Activated naive CD4-positive, alpha-beta T cell treated with anti-CD3 and anti-CD28 coated beads, Interleukin-2, amount 50 U/mL, for 72 hours (primary cell): ENCODE measurements at places on chromosomes 13 and 19.

DNA sequence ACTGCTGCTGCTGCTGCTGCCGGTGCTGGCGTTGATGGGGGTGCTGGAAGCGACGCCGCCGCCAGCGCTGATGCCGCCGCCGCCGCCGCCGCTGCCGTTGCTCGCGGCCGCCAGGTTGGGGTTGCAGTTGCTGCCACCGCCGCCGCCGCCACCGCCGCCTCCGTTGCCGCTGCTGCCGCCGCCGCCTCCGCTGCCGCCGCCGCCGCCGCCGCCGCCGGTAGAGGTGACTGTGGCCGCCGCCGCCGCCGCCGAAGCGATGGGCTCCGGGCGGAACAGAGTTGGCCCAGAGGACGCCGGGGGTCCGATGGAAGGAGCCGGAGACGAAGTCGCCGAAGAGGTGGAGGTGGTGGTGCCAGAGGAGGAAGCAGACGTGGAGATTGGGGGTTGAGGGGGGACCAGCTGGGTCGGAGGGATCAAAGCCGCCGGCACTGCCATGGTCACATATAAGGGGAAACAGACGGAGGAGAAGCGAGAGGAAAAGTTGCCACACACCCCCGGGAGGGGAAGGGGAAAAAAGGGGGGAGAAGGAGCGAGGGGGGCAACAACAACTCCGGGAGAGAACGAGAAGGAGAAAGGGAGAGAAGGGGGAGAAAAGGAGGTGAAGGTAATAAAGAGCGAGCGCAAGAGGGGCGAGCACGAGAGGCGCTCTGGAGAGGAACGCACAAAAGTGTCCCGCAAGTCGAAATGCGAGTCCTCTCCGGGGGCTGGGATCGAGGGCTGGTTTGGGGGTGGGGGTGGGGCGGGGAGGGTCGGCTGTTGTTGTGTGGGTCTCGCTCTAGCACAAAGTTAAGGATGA is 471 bp downstream of the DACH1 start:
- no peak for DNase-seq

GRCh38 chr19:35935911-35936737 is at the start of gene LRFN3:
LRFN3 (plus strand) TSS chr19:35936374; CDS start chr19:35939426, 3,052 bp downstream.
- DNase-seq = peak; percentile 67

DNA sequence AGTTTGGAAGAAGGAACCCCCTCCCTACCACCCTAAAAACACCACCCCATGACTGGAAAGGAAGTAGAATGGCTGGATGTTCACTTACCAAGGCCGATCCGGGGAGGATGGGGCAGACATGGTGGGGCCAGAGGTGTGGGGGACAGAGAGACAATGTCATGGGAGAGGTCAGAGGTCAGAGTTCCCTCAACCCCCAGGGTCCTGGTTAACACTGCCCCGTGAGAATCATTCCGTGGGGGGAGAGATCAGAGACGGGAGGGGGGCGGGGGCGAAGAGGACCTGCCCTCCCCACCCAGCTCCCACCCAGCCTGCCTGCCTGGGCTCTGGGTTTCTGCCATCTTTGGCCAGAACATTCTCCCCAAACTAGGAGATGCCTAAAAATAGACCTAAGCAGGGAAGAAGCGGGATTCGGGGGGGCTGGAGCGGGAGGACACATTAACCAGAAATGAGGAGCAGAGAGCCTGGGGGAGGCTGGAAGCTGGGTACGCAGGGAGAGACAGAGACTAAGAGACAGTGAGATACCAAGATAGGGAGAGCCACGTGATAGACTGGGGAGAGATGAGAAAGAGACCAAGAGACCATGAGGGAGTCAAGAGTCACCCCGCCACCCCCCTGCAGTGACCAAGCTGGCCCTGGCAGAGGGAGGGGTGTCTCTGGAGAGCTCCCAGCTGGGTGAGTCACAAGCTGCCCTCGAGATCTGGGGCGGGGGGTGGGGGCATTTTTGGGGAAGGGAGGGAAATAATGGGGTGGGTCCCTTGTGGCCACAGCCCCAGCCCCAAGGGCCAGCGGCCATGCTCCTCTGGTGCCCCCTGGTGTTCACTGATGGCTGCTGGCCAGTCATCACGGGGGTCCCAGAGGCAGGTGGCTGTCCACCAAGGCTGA is 6.1 kb upstream of the KANK2 start:
- peak; percentile 60 for DNase-seq

GRCh38 chr19:15628236-15629002 is 12.3 kb upstream of the CYP4F3 start:
- DNase-seq = no peak

DNA sequence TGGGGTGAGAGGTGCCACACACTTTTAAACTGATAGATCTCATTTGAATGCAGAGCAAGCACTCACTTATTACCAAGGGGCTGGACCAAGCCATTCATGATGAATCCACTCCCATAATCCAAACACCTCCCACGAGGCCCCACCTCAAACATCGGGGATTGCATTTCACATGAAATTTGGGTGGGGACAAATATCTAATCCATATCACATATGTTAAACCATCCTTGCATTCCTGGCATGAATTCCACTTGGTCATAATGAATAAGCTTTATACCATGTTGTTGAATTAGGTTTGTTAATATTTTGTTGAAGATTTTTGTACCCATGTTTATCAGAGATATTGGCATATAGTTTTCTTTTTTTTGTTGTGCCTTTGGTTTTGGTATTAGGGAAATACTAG is 1198.7 kb upstream of the ATXN8OS start:
- no peak for DNase-seq

- DNase-seq = no peak
Observed at GRCh38 chr19:30557927-30558557, 185.9 kb downstream of the ZNF536 start.

DNA sequence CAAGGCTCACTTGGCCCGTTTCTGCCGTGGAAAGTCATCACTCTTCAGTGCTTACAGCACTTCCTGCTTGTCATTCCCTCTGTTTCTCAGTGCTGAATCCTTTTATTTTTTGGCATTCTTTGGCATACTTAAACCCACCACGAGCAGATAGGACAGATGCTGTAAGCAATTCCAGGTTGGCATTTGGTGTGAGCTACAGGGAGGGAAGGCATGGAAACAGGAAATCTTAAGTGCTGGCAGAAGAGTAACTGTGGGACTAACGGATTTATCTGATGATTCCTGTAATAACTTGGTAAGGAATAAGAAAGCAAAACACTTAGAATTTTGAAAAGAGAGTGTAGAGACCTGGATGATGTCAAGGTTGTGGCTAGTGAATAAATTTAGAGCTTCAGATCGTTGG is 273.4 kb downstream of the GPC6 start:
- DNase-seq = no peak

DNA sequence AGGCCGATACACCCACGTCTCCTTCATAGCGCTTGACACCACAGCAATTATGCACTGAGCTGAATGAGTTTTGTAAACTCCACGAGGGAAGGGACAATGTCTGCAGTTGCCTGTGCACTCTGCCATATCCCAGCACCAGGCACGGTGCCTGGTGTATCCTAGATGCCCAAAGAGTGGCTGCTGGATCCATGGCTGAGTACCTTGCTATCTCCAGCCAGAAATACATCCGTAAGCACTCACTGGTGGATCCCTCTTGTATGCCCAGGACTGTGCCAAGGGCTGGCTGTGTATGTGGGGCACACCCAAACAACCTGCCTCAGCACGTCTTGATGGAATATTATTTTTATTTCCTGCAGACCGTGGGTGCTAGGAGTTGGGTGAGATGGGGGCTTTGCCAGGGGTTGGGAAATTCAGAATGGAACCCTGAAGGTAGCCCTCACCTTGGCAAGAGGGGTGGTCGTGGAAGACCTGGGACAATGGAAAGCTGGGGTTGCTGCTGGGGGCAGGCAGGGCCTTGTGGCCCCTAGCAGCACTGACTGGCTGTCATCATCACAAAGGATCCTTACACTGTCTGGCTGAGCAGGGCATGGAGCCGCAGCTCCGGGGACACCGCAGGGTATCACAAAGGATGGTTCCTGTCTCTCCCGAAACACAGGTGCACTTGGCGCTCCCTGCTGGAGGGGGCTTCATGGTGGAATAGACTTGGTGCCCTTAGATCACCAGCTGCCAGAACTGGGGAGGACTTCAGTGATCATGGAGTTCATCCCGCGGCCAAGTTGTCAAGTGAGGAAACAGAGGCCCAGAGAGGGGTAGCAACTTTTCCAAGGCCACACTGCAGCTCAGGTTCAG is 131.3 kb downstream of the URI1 start:
- DNase-seq = peak; percentile 25

DNA sequence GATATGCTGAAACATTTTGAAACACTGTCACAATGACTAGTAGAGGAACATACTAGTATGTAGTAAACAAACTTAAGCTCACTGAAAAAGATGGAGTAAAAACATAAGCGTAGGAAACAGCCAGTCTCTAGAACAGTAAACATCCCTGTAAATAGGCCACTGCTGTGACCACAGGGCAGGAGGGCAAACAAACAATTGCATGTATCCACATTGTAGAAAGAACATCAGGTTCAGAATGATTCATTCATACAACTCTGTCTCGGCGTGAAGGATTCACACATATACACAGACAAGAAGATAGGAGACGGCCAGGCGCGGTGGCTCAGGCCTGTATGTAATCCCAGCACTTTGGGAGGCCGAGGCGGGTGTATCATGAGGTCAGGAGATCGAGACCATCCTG is 390.1 kb downstream of the IRS2 start:
- no peak for DNase-seq

- no peak for DNase-seq
Observed at GRCh38 chr13:96473526-96474180, 383.7 kb downstream of the HS6ST3 start.

- DNase-seq = no peak
Observed at GRCh38 chr19:3272952-3273351, 48.5 kb downstream of the CELF5 start.

DNA sequence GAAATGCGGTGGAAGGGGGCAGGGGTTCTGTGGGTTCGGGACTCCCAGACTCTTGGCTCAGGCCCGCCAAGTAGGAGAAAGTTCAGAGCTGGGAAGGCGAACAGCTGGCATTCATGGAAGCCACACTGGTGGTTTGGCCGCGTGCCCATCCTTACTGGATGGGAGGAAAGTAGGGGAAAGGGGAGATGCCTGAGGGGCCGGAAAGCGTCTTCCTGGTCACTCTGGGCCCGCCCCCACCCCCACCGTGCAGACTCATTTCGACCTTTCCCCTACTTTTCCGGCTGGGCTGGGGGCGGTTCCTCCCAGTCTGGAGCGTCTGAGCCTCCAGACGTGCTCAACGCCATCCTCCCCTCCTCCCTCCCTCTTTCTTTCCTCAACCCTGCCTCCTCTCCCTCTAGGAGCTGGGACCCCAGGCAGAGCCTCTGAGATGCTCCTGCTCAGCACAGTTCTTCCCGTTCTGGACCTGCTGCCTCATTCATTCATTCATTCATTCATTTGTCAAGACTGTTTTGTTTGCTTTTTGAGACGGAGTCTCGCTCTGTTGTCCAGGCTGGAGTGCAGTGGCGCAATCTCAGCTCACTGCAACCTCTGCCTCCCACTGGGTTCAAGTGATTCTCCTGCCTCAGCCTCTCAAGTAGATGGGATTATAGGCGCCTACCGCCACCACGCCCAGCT is 3.5 kb downstream of the ANGPTL4 start:
- DNase-seq = no peak

DNA sequence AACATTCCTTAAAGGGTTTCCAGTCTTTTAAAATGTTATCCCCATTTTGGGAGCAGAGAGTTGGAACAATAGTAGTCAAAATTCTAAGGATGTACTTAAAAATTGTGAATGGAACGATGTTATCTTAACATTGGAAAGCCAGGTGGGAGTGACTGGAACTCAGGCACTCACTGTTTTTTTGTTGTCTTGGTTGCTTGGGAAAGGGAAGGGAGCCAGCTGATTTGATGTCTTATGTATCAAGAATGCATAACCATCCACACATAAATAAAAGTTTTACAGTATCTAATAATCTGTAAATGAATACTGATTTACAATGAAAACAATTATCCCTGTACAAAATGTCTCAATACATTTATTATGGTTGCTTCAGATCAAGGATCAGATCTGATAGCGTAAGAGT is 88.7 kb downstream of the SLC10A2 start:
- DNase-seq = no peak

GRCh38 chr13:57511603-57512002 is 119.9 kb upstream of the PCDH17 start:
- DNase-seq = no peak

DNA sequence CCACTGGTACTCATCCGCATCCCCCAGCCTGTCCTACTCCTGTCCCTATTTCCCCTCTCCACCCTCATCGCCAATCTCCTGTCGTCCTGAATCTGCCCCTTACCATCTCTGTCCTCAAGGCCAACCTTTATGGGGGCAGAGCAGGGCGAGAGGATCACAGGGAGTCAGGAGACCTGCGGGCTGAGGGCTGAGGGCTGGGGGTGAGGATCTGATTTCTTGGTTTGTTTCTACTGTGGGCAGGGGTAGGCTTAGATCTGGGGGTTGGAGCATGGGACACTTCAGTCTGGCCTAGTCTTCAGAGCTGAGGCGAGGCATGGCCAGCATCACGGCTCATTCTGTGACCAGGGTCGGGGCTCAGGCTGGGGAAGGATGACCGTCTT is 16.5 kb upstream of the ERCC1 start:
- no peak for DNase-seq

DNA sequence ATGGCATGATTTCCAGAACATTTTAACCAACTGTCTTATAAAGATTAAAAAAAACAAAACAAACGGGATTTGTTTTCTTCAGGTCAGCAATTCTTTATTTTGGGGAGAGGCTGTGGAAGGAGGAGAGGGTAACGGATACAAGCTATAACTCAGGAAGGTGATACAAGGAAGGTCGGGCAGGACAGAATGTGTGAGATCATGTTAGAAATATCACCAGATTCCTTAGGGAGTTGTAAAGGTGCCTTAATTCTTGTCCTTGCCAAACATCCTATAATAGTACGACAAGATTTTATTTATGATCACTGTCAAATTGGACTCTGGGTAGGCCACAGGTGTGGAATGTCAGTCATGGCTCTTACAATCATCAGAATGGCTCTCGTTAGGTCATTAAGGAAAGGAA is 503.1 kb downstream of the DIAPH3 start:
- DNase-seq = no peak

GRCh38 chr13:34349091-34349722 is 531.3 kb downstream of the RFC3 start:
- DNase-seq = no peak

DNA sequence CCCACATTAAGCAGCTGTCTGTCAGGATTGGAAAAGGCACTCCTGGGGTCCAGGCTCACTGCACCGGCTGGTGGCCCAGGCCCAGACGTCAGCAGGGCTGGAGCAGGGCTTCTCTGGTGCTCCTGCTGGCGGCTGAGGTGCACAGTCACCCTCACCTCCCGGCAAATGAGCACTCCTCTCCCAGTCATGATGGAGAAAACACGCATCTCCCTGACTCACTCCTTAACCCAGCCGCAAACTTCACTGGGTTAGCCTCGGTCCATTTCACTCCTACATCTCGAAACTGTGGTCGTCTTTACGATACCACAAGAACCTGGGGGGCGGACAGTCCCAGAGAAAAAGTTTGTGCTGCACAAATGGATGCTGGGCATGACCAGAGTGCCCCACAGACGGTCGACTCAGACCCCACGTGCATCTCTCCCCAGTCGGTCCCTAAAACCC is 3.3 kb upstream of the RASA3 start:
- DNase-seq = no peak

GRCh38 chr13:99941086-99941485 is 30.5 kb downstream of the ZIC5 start:
- no peak for DNase-seq

GRCh38 chr13:92074658-92075057 is 676.2 kb downstream of the GPC5 start:
- DNase-seq = no peak
